GF-D8 (cell line): ENCODE measurements at places on chromosomes 3 and 15.

DNA sequence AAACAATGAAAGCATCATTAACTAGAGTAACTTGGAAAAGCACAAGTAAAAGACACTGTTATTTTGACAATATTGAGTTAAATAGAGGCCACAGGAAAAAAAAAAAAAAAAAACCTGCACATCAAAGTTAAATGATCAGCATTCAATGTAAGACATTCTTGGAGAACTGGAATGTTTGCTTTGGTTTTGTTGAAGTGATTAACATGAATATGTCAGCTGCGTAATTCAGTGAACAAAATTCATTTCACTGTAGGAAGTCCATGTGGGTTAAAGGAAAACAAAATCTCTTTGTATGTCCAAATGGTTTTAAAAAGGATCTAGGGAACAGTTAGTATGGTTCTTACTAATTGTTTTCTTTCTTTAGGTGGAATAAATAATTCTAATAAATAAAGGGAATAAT lies 252.8 kb upstream of the CNTN6 start:
- no peak for DNase-seq

- DNase-seq, result no peak
These were observed 574.5 kb upstream of the TBL1XR1 start for GRCh38 chr3:177771780-177772179.

DNA sequence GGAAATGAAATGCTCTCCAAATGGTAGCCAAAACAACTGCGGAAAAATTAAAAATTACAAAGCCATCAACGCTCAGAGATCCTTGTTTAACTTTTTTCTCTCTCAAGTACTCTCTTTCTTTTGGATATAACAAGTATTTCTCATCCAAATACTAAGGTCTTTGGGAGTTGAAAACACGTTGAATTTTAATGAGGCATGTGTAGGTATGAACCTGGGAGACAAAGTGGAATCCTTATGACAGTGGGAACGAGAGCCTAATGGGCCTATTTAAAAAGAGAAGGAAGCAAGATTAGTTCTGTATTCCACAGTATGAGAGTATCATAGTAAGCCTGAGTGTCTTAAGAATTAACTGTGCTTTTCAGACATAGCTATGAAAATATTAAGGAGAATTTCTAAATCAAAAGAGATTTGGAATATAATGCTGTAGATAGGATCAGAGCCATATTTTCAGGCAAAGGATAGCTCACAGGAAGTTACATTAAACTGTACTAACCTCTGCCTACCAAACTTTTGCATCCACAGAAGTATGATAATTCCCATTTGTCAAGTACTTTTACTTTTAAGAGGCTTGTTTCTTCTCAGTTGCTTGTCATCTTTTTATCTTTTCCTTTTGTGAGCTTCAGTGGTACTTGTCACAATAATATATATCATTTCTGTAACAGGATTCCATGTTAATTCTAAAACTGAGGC lies 759 bp downstream of the CD96 start:
- no peak for DNase-seq

GRCh38 chr3:100560426-100560825 lies 49.0 kb upstream of the ADGRG7 start:
- no peak for DNase-seq

- DNase-seq, result no peak
These were observed 201.3 kb upstream of the LRIG1 start for GRCh38 chr3:66702126-66702525.

- DNase-seq, result no peak
These were observed 22.1 kb downstream of the TYRO3 start for GRCh38 chr15:41581110-41581509.

- DNase-seq, result no peak
These were observed 124.1 kb upstream of the TMCO5A start for GRCh38 chr15:37810381-37810780.

DNA sequence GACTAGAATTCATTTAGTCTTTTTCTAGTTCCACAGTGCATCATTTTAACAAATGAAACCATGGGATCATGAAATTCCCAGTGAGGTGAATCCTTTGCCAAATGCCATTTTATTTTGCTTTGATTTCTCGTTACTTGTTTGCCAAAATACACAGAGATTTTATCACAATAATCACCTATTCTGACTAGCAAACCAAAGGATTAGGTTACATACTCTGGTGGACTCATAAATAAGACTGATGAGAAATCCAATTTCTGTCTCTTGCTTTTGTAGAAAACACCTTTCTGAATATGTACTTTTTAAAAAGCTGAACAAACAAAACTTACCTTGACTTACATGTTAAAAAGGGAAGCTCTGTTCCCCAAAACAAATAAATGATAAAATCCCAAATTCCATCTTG lies 12.2 kb downstream of the ERC2 start:
- no peak for DNase-seq

- DNase-seq, result no peak
These were observed 25.1 kb downstream of the MCTP2 start for GRCh38 chr15:94256511-94256910.

DNA sequence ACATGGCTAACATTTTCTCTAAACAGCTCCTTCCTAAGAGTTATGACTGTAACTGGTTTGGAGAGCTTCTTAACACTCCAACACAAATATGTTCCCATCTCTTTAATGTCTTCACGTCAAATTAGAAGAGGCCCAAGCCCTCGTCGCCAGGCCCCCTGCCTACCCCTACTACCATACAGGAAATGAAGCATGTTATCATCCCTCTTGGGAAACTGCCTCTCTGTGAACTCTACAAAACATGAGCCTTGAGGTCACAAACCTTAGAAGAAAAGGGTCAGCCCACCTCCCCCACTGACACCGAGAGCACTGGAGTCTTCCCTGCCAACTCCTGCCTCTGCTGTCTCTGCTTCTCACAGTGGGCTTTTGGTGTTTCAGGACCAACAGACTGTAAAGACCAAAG lies 243.1 kb upstream of the STT3B start:
- DNase-seq, result no peak

GRCh38 chr3:69872783-69873378 lies 126.7 kb upstream of the SAMMSON start:
- DNase-seq, result no peak

DNA sequence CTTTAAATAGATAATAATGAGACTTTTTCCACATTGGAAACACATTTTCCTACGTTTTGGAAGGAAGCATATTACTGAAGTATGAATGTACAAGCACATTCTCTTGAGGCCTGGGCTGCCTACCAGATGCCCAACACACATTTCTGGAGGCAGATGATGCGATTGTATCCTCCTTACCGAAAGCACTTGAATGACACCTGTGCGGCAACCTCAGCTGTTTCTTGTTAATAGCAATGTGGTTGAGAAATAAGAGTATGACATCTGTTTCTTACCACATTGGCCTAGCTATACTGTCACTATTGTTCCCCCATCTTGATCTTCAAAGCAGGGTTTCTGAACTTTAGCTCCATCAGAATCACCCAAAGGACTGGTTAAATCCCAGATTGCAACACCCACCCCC lies 84.8 kb downstream of the ARPP21 start:
- DNase-seq, result no peak

GRCh38 chr15:31342781-31343626 lies 16.4 kb downstream of the KLF13 start:
- DNase-seq, result no peak

DNA sequence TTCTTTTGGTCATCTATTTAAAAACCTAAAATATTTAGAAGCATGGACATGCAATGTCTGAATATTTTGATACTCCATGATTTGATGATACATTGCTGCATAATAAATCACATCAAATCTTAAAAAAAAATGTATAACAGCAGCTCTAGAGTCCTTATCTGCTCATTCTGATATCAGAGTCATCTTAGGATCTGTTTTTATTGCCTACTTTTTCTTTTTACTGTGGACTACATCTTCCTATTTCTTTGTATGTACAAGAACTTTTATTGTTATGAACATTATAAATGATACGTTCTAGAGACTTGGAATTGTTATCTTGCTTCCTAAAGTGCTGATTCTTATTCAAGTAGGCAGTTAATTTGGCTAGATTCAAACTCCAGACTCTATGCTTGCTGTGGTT lies 72.7 kb downstream of the IQCH start:
- DNase-seq, result no peak

DNA sequence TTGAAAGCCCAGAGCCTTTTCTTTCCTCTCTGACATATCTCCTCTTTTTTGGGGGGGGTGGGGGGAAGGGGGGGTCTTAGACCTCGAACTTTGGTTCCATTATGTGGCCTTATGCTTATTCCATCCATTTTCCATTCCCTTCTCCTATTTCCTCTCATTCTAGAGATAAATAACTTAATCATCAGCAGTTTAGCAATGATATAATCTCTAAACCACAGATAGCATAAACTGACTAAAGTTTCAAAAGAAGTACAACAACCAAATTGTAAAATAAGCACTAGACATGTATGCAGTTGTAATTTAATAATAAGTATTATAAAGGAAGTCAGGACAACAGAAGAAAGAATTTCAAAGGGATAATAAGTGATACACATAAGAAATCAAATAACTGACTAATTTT lies 64.5 kb downstream of the AQR start:
- DNase-seq, result no peak

GRCh38 chr3:190865419-190865818 lies 2.9 kb upstream of the GMNC start:
- DNase-seq, result no peak

- DNase-seq, result no peak
These were observed 9.3 kb downstream of the ZPLD1 start for GRCh38 chr3:102444101-102444500.

DNA sequence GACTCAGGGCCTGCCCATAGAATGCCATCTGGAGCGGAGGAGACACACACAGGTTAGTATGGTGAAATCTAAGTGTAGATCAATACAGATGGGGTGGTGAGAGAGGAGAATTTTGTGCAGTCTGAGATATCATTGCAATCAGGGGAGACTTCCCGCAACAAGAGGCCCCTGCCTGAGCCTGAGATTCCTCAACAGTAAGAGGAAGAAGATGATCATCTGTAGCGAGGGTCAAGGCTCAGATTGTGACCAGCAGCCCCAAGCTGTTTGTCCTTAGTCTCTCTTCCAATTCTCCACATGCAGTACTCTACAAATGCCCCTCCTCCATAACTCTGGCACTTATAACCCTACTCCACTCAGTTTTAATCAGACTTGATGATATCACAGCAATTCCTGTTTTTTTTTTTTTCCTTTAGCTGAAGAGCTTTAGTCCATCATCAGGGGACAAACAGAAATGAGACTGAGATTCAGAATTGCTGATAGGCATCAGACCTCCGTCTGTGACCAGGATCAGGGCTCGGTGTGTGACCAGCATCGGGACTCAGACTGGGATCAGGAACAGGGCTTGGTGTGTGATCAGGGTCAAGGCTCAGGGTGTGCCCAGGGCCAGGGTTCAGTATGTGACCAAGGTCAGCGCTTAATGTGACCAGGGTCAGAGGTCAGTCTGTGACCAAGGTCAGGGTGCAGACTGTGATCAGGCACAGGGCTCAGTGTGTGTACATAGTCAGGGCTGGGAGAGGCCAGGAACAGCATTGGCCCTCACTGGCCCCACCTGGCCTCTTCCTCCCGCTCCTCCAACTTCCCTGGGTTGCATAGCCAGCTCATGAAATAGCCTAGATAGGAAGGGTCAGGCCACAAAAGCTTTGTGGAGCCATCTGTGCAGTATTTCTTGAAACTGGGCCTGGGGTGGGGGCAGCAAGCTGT lies 14.1 kb downstream of the LOXL1 start:
- DNase-seq, result no peak

- DNase-seq, result peak; percentile 66
These were observed 60.1 kb downstream of the MGLL start for GRCh38 chr3:127762077-127762786.

DNA sequence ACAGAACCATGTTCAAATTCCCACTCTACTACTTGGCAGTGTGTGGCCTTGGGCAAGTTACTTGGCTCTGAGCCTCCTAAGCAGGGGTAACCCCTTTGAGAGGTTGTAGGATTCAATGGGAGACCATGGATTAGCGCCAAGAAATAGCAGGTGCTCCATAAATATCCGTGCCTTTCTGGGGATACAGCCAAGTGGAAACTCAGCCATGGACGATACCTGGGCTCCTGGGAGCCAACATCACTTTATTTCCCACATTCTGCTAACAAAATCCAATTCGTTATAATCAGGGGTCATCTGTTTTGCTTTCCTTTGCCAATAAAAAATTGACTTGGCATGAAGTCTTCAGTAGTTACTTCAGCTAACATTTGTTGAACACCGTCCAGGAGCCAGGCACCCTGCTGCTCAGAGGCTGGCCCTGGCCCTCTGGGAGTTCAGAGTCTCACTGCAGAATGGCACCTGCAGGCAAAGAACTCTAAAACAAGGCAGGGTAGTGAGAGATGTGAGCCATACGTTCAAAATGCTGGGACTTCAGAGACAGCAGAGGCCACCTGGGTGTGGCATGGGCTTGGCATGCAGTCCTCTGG lies 42.3 kb downstream of the ZDHHC19 start:
- no peak for DNase-seq

DNA sequence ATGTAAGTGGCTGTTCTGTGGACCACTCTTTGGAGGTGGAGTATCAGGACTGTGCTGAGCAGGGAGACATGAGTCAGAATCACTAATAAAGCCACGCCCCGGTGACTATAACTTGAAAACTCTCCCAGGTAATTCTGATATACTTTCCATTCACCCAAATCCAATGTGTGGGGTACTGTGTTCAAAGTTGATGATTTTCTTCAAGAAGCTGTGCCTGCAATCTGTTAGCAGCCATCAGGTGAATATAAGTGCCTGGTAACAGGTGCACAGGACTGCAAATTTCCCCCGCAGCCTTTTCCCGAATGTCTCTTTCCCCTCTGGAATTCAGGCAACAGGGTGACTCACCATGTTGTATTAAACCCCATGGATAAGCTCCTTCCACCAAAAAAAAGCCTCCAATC lies 17.0 kb downstream of the MAGI1 start:
- DNase-seq, result no peak
